ENCODE measurements at places on chromosomes 7 and 10.

- no peak for DNase-seq
Measured at GRCh38 chr7:130867581-130868136, 133.7 kb upstream of the KLF14 start.

DNA sequence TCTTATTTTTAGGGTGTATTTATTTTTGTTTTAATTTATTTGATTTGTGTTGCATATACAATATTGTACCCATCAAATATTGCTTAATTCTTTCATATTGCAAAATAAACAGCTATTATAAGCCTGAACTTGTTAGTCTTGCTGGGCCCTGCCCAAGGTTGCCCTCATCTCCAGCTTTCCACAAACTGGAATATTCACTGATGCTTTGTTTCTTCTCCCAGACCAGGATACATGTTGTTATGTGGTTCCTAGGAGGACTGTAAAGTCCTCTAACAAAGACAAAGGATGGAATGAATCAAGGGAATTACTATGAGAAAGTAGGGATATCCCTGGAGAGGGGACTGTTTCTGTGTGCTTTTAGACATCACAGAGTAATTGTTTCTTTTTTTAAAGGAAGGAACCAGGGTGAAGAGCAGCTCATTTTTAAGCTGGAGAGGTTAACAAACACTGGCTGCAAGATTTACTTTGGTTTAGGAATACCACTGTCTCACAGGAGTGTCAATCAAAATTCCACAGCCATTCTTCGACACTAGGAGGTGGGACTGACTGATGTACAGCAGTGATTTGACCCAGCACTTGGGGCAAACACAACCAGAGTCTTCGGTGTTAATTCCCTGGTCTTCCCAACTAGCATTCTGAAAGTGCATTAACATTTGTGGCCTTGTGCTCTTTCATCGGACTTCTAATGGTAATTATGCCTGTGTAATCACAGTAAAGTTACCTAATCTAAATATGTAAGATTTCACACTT lies 14.8 kb upstream of the CD36 start:
- no peak for DNase-seq

GRCh38 chr10:18290651-18291313 lies 150.6 kb downstream of the CACNB2 start:
- no peak for DNase-seq

GRCh38 chr7:81926154-81926553 lies 156.3 kb upstream of the HGF start:
- DNase-seq: no peak

DNA sequence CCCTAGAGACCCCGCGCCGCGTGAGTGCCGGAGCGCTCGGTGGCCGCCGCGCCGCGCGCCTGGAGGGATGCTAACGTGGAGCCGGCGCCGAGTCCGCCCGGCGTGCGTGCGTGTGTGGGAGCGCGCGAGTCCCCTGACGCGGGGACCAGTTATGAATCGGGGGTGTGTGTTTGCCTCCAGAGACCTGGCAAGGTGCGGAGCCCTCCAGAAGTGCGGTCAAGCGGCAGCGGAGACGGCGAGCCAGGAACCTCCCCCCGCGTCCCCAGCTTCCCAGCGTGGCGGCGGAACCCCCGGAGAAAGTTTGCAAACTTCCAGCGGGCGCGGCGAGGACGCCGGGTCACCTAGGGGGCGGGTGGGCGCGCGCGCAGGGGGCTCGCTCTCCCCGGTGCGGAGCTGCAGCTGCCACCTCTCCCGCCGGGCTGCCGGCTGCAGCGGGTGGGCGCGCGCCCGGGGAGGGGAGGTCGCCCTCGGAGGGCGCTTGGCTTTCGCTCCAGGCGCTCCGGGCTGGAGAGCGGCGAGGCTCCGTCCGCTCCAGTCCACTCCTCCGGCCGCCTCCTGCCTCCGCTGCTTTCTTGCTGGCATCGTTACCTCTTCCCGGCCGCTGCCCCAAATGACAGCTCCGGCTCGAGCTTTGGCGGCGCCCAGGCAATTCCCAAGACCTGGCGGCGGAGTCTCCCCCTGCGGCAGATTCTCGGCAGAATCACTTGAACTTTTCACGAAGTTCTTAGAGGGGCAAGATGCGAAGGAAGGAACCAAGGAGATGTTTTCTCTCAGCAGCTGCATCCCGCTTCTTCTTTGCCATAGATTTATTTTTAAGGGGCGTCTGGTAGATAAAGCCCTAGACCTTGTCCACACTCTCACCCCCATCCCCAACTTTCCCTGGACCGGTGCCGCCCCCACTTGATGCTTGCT lies 2.3 kb upstream of the CREB5 start:
- no peak for DNase-seq

GRCh38 chr7:101015626-101016025 lies 4.3 kb upstream of the MUC17 start:
- no peak for DNase-seq

DNA sequence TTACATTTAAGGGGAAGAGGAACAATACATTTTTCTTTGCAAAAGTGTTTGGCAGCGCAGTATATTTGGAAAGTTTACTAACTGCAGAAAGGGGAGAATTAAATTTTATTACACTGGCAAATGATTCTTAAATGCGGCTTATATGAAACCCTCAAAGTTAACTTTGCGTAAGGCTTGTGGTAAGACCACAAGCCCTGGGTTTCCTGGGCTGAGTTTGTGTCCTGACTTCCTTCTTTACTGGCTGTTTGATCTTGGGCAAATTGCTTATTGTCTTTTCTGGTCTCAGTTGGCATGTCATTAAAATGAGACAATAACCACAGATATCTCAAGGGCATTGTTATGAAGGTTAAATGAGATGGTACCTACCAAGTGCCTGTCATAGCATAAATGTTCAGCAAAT lies 106.8 kb downstream of the GLRX3 start:
- no peak for DNase-seq

DNA sequence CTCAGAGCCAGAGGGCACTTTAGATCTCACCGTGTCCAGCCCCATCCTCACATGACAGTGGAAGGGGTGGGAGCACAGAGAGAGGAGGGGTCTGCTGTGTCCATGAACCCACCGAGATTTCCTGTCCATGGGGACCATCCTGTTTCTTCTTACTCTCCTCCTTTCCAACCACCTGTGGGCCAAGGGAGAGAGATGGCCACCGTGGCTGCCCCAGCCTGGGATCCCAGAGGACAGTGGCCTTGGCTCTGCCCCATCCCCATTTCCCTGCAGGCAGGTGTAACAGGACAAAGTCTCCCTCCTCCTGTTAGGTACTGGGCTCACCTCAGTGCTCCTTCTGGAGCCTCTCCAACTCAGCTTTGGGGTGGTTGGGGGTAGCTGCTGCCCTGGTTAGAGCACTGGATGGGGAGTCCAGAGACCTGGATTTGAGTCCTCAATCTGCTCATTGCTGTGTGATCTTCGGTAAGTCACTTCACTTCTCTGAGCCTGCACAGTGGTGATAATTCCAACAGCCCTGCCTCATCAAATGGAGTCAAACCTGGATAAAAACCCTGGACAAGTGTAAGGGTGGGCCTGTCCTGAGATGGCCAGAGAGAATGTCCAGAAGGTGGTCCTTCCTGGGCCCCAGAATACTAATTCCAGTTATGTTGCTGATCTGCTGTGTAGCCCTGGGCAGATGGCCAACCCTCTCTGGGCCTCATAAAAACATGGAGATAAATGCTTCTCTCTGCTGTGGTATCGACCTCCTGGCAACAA lies 17.8 kb upstream of the PCBD1 start:
- no peak for DNase-seq

DNA sequence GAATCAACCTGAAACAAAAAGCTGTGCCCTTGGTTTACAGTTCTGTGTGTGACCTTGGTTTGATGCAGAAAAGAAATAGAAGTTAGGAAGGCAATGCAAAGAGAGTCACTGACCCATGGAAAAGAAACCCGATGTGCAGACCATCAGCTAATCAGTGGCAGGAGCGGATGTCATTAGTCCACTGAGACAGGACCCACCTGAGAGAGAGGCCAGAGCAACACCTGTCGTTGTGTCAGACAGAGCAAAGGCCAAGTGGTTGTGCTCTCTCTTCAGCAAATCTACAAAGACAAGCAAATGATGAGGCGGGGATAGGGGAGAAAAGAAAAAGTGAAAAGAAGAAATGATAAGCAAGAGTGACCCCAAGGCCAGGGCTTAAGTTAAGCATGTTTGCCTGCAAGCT lies 8.7 kb downstream of the GAD2 start:
- no peak for DNase-seq

DNA sequence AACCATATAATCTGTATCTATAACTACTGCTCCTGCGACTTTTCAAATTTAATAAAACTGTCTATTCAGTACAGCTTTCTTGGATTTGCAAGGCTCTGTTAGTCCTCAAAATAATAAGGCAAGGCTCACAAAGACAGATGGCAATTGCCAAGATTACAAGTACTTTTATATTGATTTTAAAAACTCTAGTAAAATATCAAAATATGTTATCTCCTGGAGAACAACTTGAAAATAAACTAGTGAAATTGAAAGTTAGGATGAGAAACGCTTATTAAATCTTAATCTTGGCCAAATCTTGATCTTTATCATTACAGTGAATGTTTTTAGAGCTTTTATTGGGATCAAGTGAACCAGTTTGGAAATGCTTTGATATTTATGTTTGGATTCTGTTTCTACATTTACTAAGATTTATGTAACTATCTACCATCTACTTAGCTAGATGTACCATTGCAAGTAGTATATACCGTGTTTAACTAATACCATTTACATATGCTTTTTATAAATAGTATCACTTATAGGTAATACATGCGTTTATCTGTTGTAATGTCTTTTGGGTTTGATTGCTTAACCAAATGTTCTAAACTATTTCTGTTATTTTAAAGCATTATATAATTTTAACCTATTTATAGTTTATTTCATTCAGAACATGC lies 70.0 kb downstream of the CABCOCO1 start:
- DNase-seq: no peak

GRCh38 chr7:121832347-121832746 lies 40.6 kb upstream of the PTPRZ1 start:
- no peak for DNase-seq

- no peak for DNase-seq
Measured at GRCh38 chr7:151727579-151728285, 149.2 kb downstream of the PRKAG2 start.

GRCh38 chr7:35748371-35748770 lies 52.5 kb upstream of the SEPTIN7 start:
- DNase-seq: no peak

DNA sequence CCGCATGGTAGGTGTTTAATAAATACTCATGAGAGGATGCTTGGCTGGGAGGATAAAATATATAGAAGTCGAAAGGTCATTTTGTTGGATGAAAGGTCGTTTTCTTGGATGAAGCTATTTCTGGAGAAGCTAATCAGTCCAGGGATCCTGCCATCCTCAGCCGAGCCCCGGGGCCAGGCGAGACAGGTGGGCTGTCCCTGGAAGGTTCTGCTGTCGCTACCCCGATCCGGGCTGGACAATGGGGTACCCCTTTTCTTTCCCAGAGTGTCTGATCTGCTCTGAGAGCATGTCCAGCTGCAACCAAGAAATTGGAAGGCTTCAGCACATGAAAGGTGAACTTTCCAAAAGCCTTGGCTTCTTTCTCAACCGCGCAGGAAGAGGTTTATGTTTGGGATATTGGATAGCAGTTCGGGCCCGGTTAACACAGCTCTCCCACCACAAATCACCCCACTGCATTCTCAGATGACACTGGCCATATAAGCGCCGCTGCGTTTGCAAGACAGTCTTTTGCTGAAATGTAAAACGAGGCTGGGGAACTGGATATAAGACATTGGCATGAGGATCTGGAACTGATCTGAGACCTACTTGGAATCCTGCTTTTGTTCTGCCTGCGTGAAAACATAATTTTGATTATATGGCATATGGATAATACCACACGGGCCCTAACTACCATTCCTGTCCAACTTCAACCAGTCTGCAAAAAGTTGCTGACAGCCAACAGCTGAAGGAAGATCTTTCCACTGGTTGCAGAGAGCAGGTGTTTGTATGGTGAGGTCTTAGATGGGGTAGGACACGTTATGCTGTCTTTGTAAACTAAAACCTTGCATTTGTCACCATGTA lies 31.2 kb upstream of the MSRB2 start:
- DNase-seq: no peak

- DNase-seq: no peak
Measured at GRCh38 chr10:6203331-6204062, 765 bp downstream of the PFKFB3 start.

- no peak for DNase-seq
Measured at GRCh38 chr10:92727550-92727949, 37.8 kb downstream of the HHEX start.

DNA sequence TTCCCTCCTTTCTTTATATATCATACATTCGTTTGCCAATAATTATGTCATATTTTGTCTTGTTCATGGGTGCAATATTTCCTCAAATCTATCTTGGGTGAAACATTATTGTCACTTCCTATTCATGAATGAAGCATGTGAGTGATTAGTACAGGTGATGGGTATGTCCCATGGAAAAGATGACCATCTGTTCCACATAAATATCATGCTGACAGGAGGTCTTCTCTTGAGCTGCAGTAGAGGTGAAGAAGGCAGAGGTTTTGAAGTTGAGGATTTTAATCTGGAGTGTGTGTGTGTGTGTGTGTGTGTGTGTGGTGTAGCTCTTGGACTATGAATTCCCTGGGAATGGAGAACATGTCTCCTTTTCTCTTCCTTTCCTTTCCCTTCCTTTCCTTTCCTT lies 350.5 kb upstream of the CHRM2 start:
- no peak for DNase-seq

DNA sequence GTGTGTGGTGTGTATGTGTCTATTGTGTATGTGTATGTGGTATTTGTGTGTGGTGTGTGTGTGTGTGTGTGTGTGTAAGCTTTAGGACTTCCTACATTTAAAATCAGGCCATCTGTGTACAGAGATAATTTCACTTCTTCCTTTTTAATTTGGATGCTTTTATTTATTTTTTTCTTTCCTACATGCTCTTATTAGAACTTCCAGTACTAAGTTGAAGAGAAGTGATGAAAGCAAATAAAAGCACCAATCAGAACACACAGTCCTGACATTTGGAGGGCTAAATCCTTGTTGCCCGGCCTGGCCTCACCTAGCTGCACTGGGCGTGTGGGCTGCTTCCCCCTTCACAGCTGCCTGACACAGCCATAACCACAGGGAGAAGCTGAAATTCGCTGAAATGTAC lies 3.8 kb upstream of the MRC1 start:
- no peak for DNase-seq

- DNase-seq: no peak
Measured at GRCh38 chr7:158259141-158259540, 328.5 kb downstream of the PTPRN2 start.

- DNase-seq: no peak
Measured at GRCh38 chr7:102834466-102834865, 78.3 kb upstream of the LRRC17 start.

GRCh38 chr7:95682913-95683312 lies 86.6 kb upstream of the PDK4 start:
- DNase-seq: no peak

DNA sequence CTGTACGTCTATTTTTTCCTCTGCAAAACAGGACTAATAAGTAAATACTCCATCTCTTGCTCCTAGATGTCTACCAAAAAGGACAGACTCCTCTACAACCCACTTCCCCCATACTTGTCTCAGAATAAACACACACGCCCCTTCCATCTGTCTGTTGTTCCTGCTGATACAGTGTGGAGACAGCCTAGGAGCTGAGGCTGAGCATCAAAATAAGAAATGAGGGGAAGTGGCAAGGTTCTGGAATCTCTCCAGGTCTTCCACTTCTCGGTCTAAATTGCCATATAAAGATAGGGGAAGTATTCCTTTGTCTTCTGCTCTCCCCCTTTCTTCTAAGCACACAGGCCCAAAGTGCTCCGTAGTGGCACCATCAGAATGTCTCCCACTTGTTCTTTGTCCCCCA lies 30.8 kb upstream of the VSIR start:
- no peak for DNase-seq

GRCh38 chr7:55365205-55365674 lies at the start of gene LANCL2:
TSS of gene LANCL2 (plus strand) at chr7:55365337. CDS start at chr7:55366026, 689 bp downstream.
- DNase-seq: no peak

GRCh38 chr7:23981758-23982157 lies 271.7 kb downstream of the STK31 start:
- DNase-seq: no peak

GRCh38 chr7:156604836-156605695 lies 35.5 kb upstream of the RNF32 start:
- no peak for DNase-seq
